ENCODE measurements at places on chromosomes 7 and 10.

GRCh38 chr7:3234051-3234450 is 67.0 kb upstream of the SDK1 start:
- no peaks in the 10 kb centered on the region for H3K36me3 ChIP-seq
- no peak overlapping the region for H3K27ac ChIP-seq
- H3K4me3 ChIP-seq: no peak overlapping the region

GRCh38 chr10:74032900-74033655 is 35.2 kb downstream of the VCL start:
- no peak overlapping the region for H3K4me3 ChIP-seq
- H3K4me1 ChIP-seq: peaks cover 46% of the 10 kb centered on the region
- H3K27ac ChIP-seq: no peak overlapping the region
- DNase-seq: no peak

GRCh38 chr7:70037171-70037933 is 439.1 kb downstream of the AUTS2 start:
- no peak overlapping the region for H3K4me3 ChIP-seq
- no peaks in the 10 kb centered on the region for H3K4me1 ChIP-seq
- H3K27ac ChIP-seq: no peak overlapping the region
- DNase-seq: no peak

DNA sequence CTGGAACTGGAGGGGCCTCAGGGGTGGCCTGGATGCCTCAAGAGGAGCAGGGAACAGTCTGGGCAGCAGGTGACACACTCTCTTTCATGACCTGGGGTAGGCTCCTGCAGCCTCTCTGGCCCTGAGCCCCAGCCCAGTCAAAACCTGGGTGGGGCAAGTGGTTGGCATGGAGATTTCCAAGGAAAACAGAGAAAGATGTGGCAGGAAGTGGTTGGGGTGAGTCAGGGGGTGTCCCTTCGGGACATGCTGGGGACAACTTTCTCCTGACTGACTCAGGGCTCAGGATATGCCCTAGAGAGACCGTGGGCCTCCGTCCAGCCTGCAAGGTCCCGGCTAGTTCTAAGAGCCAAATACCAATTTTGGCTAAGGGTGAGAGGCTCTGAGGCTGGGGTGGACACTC is 2.9 kb downstream of the AQP1 start:
- H3K27ac ChIP-seq: peak overlapping the region; percentile 83
- peak overlapping the region; percentile 70 for H3K4me3 ChIP-seq
- no peak for DNase-seq
- H3K36me3 ChIP-seq: peaks cover 5% of the 10 kb centered on the region

- no peak for DNase-seq
- peaks cover 79% of the 10 kb centered on the region for H3K36me3 ChIP-seq
- peaks cover 15% of the 10 kb centered on the region for H3K4me1 ChIP-seq
- no peaks in the 10 kb centered on the region for H3K27me3 ChIP-seq
- H3K4me3 ChIP-seq: no peak overlapping the region
- no peak overlapping the region for H3K27ac ChIP-seq
Observed at GRCh38 chr7:150473902-150474301, 23.5 kb downstream of the GIMAP8 start.

DNA sequence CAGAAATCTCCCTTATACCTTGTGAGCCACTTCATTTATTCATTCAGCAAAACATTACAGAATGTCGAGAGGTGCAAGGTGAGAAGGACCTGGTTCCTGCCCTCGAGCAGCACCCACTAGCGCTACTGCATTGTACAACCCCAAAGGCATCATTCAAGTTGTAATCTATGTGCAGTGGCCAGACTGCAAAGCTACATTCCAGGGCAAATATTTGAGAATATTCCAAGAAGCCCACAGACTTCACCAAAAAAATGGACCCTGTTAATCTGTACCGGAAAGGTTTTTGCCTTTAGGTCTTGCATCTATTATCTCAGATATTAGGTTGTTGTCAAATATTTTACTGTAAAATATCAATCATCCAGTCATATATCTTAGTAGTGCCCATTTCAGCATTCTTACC is 295.4 kb upstream of the FZD1 start:
- H3K4me1 ChIP-seq: no peaks in the 10 kb centered on the region
- DNase-seq: no peak
- no peak overlapping the region for H3K4me3 ChIP-seq
- no peaks in the 10 kb centered on the region for H3K36me3 ChIP-seq
- no peaks in the 10 kb centered on the region for H3K27me3 ChIP-seq

DNA sequence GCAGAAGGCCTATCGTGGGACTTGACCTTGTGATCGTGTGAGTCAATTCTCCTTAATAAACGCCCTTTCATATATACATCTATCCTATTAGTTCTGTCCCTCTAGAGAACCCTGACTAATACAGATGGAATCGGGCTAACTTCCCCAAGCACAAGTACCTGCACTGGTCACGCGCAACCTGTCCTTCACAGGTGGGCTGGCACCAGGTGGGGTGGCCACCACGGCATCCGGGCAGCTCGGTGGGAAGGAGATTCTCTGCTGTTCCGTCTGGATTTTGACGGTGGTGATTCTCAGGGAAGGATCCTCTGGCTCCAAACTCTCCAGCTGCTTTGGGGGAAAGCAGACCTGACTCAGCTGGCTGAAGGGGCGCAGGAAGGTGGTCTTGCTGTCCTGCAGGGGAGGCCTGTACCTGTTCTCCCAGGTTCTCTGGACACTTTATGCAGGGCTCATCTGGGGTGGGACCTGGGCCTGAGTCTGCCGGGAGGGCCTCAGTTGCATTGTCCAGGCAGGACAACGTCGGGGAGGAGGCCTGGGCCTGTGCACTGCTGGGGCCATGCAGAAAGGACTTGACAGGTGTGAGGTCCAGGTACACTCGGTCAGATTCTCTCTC is 61.1 kb downstream of the VWA2 start:
- no peak overlapping the region for H3K4me3 ChIP-seq
- no peak overlapping the region for H3K27ac ChIP-seq
- H3K27me3 ChIP-seq: no peaks in the 10 kb centered on the region
- H3K36me3 ChIP-seq: peaks cover 7% of the 10 kb centered on the region

DNA sequence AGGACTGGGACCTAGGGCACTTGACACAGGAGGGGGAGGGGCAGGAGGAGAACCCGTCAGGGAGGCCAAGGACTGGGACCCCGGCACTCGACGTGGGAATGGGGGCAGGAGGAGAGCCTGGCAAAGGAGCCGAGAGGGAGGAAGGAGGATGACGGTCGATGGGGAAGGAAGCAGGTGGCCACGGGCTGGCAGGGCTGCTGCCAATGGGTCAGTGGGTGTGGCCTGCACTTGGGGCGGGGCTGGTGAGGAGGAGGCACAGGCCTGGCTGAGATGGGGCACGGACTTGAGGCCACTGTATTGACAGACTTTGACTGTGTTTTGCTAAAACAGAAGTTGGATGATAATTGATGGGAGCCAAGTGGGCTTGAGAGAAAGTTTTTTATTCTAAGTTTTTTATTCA is 68.9 kb downstream of the RBM33 start:
- DNase-seq: peak; percentile 67
- no peak overlapping the region for H3K27ac ChIP-seq
- no peaks in the 10 kb centered on the region for H3K27me3 ChIP-seq
- peaks cover 95% of the 10 kb centered on the region for H3K36me3 ChIP-seq
- H3K4me3 ChIP-seq: no peak overlapping the region
- peaks cover 4% of the 10 kb centered on the region for H3K4me1 ChIP-seq

GRCh38 chr7:142919656-142920055 is 13.9 kb downstream of the TRPV5 start:
- no peaks in the 10 kb centered on the region for H3K27me3 ChIP-seq
- H3K4me1 ChIP-seq: no peaks in the 10 kb centered on the region
- H3K4me3 ChIP-seq: no peak overlapping the region
- H3K36me3 ChIP-seq: no peaks in the 10 kb centered on the region
- DNase-seq: no peak

DNA sequence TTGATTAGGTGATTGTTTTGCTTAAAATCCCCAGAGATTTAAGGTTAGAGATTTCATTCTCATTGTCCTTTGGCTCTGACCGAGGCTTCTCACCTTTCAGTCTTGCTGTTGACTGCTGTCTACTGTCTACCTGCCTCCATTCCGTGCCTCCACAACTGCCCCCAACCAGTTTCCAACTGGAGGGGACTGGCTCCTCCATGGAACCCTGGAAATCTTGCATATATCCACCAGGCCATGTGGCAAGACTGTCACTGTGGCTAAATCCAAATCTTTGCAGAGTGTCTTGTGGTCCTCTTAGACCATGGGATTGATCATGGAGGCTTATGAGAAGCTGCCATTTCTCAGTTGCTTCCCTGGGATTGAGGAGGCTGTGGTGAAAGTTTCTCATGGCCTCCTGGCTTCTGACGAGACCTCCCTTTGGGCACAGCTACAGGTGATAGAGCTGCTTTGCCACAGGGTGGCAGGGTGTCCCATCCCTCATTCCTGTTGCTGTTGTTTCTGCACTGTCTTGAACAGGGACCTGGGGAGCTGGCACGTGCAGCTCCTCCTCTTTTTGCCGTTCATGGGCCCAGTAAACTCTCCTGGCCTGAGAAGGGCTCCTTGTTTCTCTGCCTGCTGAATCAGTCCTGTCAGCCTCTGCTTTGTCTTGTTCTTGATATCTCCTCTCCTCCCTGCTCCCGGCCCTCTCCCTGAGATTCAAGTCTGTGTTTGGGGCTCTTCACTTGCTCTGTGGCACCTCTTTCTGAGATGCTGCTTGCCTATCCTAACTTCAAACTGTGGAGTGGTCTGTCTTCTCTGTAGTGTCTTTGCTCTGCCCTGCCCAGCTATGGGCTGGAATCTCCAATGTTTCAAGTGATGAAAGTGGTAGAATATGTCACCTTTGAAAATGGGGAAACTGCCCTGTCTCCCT is 63.6 kb upstream of the IGFBP3 start:
- no peak overlapping the region for H3K4me3 ChIP-seq
- DNase-seq: no peak
- H3K36me3 ChIP-seq: no peaks in the 10 kb centered on the region
- peaks cover 7% of the 10 kb centered on the region for H3K4me1 ChIP-seq
- H3K27ac ChIP-seq: no peak overlapping the region
- no peaks in the 10 kb centered on the region for H3K27me3 ChIP-seq

DNA sequence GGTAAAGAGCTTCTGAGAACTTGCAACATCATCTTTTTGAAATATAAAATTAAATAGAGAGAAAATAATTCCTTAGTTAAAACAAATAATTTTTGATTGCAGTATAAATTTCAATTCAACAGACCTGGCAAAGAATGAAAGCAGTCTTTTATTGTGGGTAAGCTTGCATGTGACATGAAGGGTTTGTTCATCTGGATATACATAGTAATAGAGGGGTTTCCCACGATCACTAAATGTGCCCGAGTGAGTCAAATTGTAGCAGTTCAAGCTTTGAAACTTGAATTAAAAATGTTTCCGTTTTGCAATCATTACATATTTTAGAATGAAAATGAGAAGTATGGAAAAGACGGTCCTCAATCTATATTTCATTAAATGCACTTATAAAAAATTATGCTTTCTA is 658.4 kb upstream of the MBL2 start:
- no peaks in the 10 kb centered on the region for H3K36me3 ChIP-seq
- no peak overlapping the region for H3K27ac ChIP-seq
- H3K4me1 ChIP-seq: no peaks in the 10 kb centered on the region
- H3K27me3 ChIP-seq: no peaks in the 10 kb centered on the region
- no peak overlapping the region for H3K4me3 ChIP-seq

- no peaks in the 10 kb centered on the region for H3K36me3 ChIP-seq
- no peak for DNase-seq
- no peak overlapping the region for H3K4me3 ChIP-seq
- H3K4me1 ChIP-seq: no peaks in the 10 kb centered on the region
- H3K27me3 ChIP-seq: no peaks in the 10 kb centered on the region
- no peak overlapping the region for H3K27ac ChIP-seq
Observed at GRCh38 chr7:83798489-83798888, 149.6 kb upstream of the SEMA3E start.

- H3K4me3 ChIP-seq: no peak overlapping the region
- H3K27ac ChIP-seq: no peak overlapping the region
- no peaks in the 10 kb centered on the region for H3K27me3 ChIP-seq
- H3K36me3 ChIP-seq: no peaks in the 10 kb centered on the region
- DNase-seq: no peak
- no peaks in the 10 kb centered on the region for H3K4me1 ChIP-seq
Observed at GRCh38 chr7:33276325-33276724, 147.0 kb downstream of the BBS9 start.

DNA sequence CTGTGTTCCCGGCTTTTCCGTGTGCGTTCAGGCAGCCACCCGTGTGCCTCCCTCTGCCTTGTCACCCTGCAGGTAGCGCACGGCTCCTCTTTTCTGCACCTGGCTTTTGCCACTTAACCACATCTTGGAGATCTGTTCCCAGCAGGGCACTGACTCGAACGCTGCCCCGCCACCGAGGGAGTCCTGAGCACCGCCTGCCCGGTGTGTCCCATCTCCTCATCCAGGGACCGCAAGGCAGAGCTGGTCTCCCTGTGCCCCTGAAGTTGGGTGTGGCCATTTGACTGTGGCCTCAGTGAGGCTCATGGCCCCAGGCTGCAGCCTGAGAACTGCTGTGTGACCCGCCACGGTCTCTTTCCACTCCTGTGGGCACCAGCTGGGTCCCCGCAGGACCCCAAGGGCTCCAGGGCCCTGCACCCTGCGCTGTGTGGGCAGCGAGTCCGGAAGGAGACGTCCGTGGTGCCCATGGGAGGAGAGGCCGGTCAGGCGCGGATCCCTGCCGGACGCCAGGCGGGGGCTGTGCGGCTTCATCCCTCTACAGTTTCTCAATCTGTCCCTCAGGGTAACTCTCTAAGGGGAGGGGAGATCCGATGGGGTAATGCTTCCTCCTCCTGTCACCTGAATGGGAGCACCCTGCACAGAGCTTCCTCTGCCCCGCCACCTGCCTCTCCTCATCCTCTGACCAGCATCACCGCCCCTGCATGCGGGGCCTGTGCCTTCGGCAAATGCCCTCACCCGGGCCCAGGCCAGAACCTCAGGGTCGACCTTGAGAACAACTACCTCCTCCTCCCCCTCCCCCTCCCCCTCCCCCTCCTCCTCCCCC is 1.8 kb upstream of the INTS1 start:
- no peak for DNase-seq
- no peak overlapping the region for H3K4me3 ChIP-seq
- H3K36me3 ChIP-seq: peaks cover 19% of the 10 kb centered on the region
- H3K27me3 ChIP-seq: no peaks in the 10 kb centered on the region
- H3K4me1 ChIP-seq: peaks cover 25% of the 10 kb centered on the region

GRCh38 chr10:116679351-116679750 is 58.6 kb downstream of the PNLIPRP2 start:
- DNase-seq: no peak
- H3K27me3 ChIP-seq: no peaks in the 10 kb centered on the region
- H3K36me3 ChIP-seq: no peaks in the 10 kb centered on the region
- no peak overlapping the region for H3K4me3 ChIP-seq
- H3K27ac ChIP-seq: no peak overlapping the region

GRCh38 chr7:23044581-23044980 is 30.7 kb upstream of the HYCC1 start:
- no peaks in the 10 kb centered on the region for H3K36me3 ChIP-seq
- H3K27me3 ChIP-seq: no peaks in the 10 kb centered on the region
- no peak overlapping the region for H3K4me3 ChIP-seq
- no peak for DNase-seq
- H3K27ac ChIP-seq: no peak overlapping the region
- no peaks in the 10 kb centered on the region for H3K4me1 ChIP-seq

- H3K4me3 ChIP-seq: no peak overlapping the region
- peaks cover 33% of the 10 kb centered on the region for H3K4me1 ChIP-seq
- no peaks in the 10 kb centered on the region for H3K27me3 ChIP-seq
- DNase-seq: no peak
- no peaks in the 10 kb centered on the region for H3K36me3 ChIP-seq
Observed at GRCh38 chr10:75773813-75774782, 342.7 kb downstream of the LRMDA start.

Measured in lower lobe of right lung (tissue), 2 donors.